ENCODE measurements at places on chromosomes 16 and 17.
A peak's percentile ranks its signal among the peaks of the same experiment; 100 is the strongest.

- peak; percentile 26 for DNase-seq
These were observed 12.7 kb upstream of the FAM20A start for GRCh38 chr17:68613739-68614298.

GRCh38 chr16:76756951-76757350, 434.0 kb upstream of the MON1B start:
- DNase-seq = no peak

GRCh38 chr16:89693289-89693731, 6.8 kb downstream of the CDK10 start:
- DNase-seq = no peak

DNA sequence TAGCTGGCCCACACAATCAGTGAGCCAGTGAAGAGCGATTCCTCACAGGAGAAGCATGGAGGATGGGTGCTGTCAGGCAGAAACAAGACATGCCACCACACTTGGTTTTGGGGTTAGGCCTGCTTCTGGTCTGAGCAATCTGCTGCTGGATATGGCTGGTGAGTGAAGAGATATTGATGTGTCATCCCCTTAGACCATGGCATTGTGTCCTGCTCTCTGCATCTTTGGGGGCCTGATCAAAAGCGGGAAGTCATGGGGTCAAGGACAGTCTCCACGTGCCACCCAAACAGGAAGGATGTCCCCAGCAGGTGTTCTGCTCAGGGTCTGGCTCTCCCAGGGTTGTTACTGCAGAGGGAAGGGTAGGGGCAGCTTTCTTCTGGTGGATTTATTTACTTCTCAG, 140.7 kb downstream of the PRKCB start:
- DNase-seq = no peak

DNA sequence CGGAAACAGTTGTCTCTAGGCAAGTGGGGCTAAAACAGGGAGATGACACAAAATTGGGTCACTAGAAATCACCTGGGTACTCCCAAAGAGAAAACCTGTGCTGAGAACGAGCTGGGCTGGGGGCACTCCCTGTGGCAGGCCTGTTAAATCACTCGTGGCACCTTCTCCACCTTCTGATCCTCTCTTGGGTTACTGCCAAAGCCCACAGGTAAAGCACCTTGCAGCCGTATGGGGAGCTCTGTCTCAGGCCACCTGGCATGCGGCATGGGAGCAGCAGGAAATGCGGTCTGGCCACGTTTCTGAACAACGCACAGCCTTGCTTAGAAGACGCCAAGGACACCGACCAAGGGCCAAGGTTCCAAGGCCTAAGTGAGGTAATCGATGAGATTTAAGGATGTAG, 21.5 kb upstream of the ICAM2 start:
- DNase-seq = no peak

DNA sequence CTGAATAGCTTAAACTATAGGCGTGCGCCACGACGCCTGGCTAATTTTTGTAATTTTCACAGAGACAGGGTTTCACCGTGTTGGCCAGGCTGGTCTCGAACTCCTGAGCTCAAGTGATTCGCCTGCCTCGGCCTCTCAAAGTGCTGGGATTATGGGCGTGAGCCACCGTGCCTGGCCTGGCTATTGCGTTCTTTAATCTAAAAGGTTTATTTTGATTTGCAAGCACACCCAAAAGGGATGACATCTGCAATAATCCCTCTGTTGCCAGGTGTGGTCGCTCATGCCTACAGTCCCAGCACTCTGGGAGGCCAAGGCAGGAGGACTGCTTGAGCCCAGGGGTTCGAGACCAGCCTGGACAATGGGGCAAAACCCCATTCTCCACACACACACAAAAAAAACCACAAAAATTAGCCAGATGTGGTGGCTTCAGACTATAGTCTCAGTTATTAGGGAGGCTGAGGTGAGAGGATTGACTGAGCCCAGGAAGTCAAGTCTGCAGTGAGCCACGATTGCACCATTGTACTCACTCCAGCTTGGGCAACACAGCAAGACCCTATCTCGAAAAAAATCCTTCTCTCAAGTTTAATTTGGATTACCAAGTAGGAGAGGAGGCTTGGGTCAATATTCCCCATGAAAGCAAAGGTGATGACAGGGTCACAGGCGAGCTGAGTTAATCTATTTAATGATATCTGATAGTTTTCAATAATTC, 144.1 kb downstream of the PARN start:
- DNase-seq = no peak

- DNase-seq = no peak
These were observed 18.0 kb downstream of the ABCC12 start for GRCh38 chr16:48137822-48138221.

GRCh38 chr17:44793885-44794842, 35.4 kb downstream of the ADAM11 start:
- no peak for DNase-seq

GRCh38 chr17:75724016-75725003, 3.1 kb downstream of the ITGB4 start:
- no peak for DNase-seq

DNA sequence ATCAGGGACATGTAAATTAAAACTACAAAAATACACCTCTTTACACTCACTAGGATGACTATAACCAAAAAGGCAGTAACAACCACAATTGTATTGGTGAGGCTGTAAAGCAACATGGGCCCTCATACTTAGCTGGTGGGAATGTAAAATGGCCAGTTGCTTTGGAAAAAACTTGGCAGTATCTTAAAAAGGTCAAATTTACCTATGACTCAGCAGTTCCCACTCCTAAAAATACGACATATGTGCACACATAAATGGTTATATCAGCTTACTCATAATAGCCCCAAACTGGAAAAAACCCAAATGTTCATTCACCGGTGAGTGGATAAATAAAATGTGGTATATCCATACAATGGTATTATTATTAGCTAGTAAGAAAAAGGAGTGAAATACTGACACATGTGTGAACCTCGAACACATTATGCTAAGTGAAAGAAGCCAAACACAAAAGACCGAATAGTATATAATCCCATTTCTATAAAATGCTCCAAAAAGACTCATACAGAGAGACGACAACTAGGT, 391.4 kb downstream of the NPIPA8 start:
- DNase-seq = no peak

Data from germinal center (tissue), 1 donor.